ENCODE measurements at places on chromosomes 16 and 17.
A peak's percentile ranks its signal among the peaks of the same experiment; 100 is the strongest.

GRCh38 chr16:19460397-19460796 lies 42.7 kb downstream of the TMC5 start:
- DNase-seq, result no peak

DNA sequence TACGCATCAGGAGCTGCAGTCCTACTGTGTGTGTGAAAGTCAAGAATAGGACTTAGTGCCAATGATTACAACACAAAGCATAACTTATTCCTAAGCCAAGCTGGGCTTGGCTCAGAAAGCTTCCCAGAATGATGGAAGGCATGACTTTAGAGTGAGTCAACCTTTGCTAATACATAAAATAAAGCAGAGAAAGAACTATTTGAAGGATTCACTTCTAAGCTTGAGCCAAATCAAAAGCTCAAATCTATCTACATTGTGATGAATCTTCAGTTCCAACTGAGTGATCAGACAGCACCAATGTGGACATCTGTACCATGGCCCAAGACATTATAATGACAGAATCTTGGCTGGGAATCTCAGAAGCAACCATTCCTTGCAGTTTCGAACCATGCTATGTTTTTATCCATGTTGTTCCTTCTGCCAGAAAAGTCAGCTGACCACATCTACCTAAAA lies 41.4 kb downstream of the SMG6 start:
- DNase-seq, result no peak

- no peak for DNase-seq
Measured at GRCh38 chr17:64390044-64390443, 616 bp downstream of the PECAM1 start.

DNA sequence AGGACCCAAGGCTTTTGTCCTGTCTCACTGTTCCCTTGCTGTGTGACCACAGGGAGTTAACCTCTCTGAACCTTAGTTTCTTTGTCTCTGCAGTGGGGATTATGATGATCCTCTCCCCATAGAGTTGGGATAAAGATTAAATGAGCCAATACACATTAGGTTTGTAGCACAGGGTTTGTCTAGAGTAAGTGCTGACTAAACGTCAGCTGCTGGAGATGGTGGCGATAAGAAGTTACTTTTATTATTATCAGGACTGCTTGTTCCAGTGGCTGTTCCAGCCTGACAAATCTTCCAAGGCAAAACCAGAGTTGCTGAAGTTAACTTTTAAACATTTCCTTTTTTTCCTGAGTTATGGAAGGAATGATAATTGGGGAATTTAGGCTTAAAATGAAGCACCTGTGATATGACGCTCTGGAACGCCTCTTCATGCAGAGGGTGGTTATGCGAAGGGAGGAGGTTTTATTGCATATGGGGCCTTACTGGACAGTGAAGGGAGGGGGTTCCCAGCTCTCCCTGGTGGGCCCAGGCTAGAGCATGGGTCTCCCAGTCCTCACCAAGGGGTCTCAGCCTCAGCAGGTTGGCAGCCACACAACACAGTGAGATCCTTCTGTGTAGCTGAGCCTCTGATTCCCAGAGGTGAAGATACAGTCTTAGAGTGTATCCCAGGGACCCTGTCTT lies 35.8 kb downstream of the PLCG2 start:
- DNase-seq, result no peak

- no peak for DNase-seq
Measured at GRCh38 chr17:29162082-29162908, 17.9 kb downstream of the MYO18A start.

- no peak for DNase-seq
Measured at GRCh38 chr16:23469814-23470213, 16.8 kb upstream of the COG7 start.

DNA sequence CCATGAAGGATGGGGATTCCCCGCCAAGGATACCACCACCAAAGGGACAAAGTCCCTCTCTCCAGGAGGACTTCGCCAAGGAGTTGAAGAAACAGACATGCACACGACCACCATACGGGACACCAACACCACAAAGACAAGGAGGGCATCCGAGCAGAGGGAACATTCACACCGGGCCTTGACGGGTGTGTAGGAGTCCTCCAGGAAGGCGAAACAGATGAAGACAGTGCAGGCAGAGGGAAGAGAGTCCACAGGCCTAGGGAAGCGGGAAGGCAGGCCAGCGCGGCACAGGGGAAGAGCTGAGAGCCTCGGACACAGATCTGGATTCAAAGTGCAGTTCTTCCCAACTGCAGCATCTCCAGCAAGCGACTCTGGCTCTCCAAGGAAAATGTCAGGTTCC lies 10.8 kb downstream of the COTL1 start:
- DNase-seq, result no peak

DNA sequence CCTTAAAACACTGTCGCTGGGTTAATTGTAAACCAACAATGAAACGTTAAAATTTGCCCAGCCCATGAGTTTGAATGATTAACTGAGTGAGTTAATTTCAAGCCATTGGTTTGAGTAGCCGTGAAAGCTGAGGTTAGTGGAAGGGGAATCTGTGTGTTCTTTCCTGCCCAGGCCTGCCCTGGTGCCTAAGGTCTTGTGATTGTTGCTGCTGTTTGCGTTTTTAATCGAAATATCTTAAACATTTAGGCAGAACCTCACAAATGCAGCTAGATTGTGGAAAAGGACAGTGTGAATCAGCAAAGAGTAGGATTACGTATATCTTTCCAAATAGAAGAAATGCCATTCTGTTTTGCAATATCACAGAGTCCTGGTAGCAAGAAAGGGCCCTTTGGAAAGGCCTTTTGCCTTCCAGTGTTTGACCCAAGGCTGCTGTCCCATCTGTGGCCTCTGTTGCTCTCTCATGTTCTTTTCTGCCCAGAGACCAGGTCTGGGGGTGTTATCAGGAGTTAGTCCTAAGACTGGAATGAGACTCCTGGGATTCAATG lies 113.8 kb downstream of the MSI2 start:
- DNase-seq, result no peak

- DNase-seq, result no peak
Measured at GRCh38 chr17:9028988-9029570, 7.8 kb downstream of the NTN1 start.

DNA sequence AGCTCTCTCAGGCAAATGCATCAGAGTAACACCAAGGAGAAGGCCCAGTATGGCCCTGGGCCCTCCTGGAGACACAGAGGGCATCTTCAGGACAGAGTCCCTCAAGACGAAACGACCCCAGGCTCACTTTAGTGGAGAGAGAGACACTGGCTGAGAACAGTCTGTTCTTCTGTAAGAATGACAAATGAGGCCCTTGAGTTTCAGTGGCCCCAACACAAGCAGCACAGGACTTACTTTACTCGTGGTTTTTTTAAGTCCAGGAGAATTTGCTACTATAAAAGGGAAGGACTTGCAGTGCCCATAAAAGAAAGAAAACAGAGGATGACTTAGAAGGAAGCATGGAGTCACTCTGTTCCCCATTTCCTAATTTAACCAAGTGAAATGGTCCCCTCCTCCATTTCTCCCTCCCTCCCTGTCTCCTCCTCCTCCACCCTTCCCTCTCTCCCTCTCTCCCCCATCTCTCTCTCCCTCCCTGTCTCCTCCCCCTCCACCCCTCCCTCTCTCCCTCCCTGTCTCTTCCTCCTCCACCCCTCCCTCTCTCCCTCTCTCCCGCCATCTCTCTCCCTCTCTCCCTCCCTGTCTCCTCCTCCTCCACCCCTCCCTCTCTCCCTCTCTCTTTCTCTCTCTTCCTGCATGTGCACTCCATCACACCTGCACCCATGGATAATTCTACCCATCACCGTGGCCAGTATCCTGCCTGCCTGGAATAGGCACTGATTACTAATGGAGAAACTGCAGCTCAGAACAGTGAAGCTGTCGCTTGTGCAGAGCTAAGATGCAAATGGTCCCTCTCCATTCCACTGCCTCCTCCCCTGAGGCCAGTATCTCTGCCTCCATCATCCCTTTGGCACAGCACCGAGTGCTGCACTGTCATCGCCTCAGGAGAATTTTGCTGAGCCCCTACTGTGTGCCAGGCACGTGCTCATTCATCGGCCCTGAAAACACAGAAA lies 47.3 kb upstream of the RBFOX3 start:
- DNase-seq, result no peak

DNA sequence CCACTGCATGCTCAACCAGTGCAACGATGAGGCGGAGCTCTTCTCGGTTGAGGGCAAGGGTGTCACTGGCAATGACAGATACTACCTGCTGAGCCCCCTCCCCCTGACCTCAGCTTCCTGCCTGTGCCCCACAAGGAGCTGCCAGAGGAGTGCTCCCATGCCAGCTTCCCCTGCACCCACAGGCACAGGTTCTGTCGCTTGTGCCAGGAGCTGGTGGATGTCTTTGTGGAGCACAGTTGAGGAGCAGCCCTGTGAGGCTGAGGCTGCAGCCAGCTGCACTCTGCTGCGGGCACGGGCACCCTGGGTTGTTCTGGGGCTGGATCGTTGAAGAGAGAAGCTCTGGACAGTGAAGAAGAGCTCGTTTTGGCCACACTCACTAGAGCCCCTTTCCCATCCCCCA lies 165.3 kb upstream of the ZNF267 start:
- no peak for DNase-seq

- DNase-seq, result no peak
Measured at GRCh38 chr16:61923629-61924028, 112.6 kb downstream of the CDH8 start.

- DNase-seq, result peak; percentile 59
Measured at GRCh38 chr16:73058221-73058615, 10.3 kb upstream of the ZFHX3 start.

GRCh38 chr16:50470687-50471086 lies 77.5 kb upstream of the NKD1 start:
- no peak for DNase-seq

GRCh38 chr17:28043296-28043695 lies 819 bp downstream of the NLK start:
- peak; percentile 37 for DNase-seq

DNA sequence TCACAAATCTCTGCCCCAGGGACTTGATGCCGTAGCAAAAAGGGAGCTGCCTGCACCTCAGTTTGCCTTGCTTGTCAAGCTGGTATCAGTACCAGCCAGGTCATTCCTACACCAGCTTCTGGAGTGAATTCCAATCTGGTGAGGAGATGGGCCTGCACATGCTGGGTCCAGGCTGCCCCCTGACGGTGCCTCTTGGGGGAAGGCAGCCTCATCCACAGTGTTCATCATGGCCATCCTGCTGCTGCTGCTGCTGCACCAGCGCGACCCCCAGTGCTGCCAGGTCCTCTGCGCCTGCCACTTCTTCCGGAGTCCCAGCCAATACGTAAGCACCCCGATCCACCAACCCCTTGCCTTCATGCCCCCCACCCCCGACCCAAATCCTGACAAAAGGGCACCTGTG lies 8.3 kb downstream of the MRPL27 start:
- no peak for DNase-seq

GRCh38 chr16:84832488-84833143 lies 12.8 kb downstream of the CRISPLD2 start:
- DNase-seq, result no peak

GRCh38 chr17:33560165-33560564 lies 267.1 kb upstream of the ASIC2 start:
- DNase-seq, result no peak

GRCh38 chr16:27618606-27619327 lies 68.8 kb downstream of the KATNIP start:
- DNase-seq, result no peak

- DNase-seq, result no peak
Measured at GRCh38 chr17:2178798-2179501, 124.0 kb downstream of the HIC1 start.

DNA sequence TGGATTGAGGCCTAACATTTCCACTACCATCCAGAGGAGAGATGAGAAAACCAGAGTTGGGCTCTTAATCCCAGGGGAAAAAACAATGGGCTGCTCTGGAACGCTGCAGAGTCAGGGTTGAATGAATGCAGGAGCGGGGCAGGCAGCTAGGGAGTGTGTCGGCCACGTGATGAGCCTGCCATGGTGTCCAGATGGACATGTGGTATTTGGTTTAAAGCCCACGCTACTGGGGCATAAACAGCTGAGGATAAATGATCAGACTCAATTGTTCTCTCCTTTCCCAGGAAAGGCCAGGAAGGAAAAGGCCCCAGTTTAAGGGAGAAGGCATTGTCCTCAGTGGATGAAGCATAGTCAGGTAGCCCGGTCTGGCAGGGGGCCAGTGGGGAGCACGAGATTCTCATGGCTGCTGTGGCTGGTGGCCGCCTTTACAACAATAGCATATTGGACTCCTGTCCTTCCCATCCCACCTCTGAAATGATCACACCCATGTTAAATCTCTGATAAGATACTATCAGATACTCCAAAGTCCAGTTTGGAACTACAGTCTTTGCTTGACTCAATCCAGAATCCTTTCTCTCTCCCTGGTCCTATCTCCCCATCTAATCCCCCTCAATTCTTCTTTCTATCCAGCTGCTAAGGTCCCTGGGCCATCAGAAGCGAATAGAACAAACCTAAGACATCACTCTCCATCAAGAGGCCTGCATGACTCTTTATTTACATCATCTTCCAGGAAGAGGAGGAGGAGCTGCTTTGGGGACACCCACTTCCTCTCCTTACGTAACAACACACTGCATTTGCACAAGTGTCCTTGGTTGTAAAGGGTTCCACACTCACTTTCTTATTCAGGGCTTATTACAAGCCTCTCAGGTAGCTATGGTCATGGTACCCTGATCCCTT lies 20.4 kb downstream of the CA4 start:
- peak; percentile 59 for DNase-seq

DNA sequence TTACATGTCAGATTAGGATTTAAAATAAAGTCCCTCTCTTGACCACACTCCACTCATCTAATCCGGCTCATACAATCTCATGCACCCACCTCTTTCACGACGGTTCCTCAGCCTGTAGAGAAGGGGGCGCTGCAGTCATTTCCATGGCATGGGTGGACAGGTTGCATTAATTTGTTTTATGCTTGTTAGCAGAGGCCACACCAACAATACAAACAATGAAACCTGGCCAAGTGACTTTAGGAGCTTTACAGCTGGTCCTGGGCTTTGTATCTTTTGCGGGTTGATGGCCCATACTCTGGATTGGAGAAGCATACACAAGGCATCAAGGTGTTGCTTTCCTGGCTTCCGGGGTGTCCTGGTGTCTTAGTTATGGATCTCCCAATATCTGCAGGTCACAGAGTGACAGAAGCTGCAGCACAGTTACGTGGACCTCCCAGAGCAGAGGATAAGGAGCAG lies 9.7 kb upstream of the SNF8 start:
- peak; percentile 58 for DNase-seq

GRCh38 chr17:79921411-79922115 lies 82.3 kb upstream of the CBX4 start:
- no peak for DNase-seq

- peak; percentile 57 for DNase-seq
Measured at GRCh38 chr17:5468075-5468473, 708 bp downstream of the DHX33 start.

GRCh38 chr17:3838206-3838605 lies 7.8 kb downstream of the NCBP3 start:
- DNase-seq, result no peak

- no peak for DNase-seq
Measured at GRCh38 chr17:74435775-74436359, 4.0 kb downstream of the GPRC5C start.

- no peak for DNase-seq
Measured at GRCh38 chr16:56564793-56565477, at the start of gene MT4. MT4 (plus strand) TSS chr16:56565073; CDS start chr16:56565129, 56 bp downstream.

All from erythroblast (primary cell).